SW 1271 (cell line): ENCODE measurements at places on chromosomes 13 and 19.

- no peak for DNase-seq
Observed at GRCh38 chr13:67967031-67967430, 736.9 kb upstream of the PCDH9 start.

DNA sequence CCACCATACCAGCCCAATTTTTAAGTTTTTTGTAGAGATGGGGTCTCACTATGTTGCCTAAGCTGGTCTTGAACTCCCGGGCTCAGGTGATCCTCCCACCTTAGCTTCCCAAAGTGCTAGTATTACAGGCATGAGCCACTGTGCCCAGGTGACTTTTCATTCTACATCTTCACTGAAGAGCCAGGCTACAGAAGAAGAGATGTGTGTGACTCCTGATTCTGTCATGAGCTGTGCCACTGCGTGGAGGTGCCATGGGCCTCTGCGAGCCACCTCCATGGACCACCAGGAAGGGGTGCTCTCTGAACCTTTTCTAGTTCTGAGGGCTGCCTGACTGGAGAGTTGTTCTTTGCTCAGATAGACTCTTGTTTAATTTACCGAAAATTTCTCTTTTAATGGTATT is 56.6 kb upstream of the RANBP3 start:
- DNase-seq = no peak

GRCh38 chr13:59643906-59644626 is 519.7 kb downstream of the DIAPH3 start:
- DNase-seq = no peak

DNA sequence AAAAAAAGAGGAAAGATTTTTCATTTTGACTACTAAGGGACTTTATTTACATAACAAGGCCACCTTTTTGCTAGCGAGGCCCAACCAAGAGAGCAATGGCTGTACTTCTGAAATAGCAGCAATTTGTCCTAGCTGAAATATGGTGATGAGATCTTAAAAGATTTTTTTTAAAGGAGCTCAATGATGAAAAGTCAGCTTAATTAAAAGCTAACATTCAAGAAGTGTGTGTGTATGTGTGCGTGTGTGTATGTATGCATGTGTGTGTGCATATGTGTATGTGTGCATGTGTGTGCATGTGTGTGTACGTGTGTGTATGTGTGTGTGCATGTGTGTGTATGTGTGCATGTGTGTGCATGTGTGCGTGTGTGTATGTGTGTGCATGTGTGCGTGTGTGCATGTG is 24.6 kb upstream of the TM9SF2 start:
- DNase-seq = no peak

GRCh38 chr13:98473135-98473787 is 103.6 kb downstream of the STK24 start:
- DNase-seq = no peak

DNA sequence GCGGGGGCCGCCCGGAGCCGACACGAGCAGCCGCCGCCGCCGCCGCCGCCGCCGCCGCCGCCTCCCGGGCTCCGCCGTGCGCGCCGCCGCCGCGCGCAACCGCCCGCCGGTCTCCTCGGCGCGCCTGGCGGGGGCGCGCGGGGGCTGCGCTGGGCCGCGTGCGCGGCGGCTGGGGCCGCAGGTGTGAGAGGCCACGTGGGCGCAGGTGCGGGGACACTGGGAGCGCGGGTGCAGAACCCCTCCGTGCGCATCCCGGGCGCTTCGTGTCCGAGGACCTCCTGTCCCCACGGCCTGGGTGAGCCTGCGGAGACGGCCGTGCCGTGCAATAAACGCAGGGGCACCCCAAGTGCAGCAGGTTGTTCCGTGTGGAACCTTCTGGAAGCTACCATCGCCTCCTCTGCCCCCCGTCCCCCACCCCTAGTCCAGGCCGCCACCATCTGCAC is at the start of gene LINGO3:
Gene LINGO3, minus strand, starts transcription at position 41 of the 443 bp plus-strand sequence. CDS start 16,378 bp downstream, outside the sequence.
- DNase-seq = no peak

DNA sequence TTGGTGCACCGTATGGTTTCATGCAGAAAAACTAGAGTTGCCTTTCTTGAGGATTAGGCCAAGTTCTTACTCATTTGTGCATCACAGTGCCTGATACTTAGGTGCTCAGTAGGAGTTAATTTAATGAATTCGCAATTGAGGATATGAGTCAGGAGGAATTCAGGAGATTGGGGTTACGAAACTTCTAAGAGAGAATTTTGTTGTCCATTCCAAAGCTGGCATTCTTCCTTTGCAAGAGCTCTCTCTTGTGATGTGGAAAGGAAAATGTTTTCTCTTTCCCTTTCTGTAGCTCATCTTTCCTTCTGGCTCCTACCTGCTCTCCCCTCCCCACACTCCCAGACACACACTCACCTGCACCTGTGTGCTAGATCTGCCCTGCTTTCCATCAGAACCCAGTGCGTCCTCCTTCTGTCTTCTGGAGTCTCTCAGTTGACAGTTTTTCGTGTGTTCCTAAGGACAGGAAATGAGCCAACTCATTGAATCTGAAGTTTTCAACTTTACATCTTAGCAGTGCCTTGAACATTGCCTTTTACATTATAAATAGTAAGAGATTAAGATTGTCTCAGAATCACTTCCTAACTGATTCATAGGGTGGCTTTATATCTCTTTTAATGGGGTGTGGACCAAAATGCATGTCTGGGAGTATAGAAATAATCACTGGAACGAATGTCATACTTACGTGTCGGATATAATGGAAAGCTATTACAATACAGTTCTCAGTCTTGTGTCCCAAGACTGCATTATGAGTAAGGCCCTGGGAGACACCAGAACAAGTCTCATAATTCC is 19.7 kb upstream of the ERCC5 start:
- DNase-seq = peak; percentile 75

DNA sequence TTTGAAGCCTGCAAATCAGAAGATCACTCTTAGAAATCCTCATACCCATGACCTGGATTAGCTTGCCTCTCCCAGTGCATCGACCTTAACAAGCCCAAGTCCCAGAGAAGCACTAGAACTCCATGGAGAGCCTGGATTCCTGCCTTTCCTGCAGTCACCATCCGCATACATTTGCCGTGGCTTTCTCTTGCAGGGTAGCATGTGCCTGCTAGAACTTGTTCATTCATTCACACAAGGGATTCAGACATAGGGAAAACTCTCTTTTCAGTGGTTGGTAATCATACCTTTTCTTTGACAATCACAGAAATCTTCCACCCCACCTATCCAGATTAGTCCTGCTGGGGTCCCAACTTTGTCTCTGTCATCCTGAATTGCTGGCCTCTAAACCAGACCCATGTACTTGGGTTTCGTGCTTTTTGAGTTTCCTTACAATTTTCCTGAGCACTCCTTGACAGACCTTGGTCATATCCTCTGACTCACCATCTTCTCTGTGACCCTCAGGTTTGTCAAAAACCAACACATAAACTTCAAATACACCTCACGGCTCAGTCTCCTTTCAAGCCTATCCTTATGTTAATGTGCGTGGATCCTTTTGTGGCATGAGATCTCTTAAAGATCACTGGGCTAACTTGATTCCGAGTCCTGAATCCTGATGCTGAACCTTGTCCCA is 355.0 kb downstream of the MYO16 start:
- DNase-seq = no peak

- DNase-seq = no peak
Observed at GRCh38 chr13:26786651-26787295, 26.2 kb upstream of the GPR12 start.

DNA sequence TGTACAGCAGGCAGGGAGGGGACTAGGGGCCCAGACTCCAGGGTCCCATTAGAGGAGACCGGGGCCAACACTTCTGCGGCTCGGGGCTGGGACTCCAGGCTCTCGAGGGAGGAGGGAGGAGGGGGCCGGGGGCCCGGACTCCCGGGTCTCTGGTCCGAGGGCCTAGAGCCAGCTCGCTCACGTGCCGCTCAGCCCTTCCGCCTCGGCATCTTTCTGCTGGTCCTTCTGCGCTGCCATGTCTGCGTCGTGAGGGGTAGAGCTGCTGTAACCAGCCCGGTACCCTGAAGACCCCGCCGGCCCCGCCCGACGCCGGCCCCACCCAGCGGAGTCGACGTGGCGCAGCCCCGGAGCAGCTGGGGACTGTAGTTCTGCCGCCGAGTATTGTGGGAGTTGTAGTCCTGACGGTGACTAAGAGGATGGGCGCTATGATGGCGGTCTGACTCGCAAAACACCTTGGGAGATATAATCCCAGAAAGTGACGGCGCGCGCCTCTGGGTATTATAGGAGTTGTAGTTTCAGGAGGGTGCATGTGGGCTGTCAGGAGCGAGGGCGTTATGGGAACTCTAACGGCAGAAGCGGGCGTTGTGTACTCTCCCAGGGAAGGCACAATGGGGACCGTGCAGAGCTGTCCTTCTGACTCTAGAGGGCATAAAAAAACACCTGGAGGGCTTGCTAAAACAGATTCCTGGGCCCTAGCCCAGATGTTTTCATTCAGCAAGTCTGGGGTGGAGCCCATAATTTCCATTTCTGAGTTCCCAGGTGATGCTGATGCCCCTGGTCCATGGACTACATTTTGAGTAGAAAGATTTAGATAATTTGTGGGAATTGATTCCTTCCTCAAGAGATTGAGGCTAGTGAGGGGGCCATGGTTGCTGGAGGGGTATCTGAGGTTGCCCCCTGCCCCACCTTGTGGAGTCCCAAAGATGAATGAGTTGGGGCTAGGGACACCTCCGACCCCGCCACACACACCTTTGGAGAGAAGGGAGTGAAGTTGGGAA is at the start of gene RABAC1:
Gene RABAC1, minus strand, starts transcription at position 266 of the 998 bp plus-strand sequence. Its CDS starts 29 bp downstream, at position 237.
- DNase-seq = peak; percentile 64

DNA sequence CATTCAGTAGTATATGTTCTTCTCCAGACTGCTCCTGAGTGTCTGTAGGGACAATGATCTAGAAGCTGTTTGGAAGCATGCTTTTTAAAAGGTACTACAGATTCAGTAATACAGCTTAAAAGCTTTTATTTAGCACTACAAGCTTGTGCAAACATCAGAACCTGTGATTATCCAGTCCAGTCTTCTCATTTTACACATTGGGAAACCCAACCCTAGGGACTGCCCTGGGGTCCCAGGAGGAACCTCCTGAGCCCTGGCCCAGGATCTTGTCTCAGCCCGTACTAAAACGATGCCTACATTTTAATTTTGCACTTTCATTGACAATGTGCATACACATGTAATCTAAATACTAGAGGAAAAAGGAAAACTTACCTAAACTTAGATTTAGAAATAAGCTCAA is 12.5 kb downstream of the DOCK9 start:
- no peak for DNase-seq

DNA sequence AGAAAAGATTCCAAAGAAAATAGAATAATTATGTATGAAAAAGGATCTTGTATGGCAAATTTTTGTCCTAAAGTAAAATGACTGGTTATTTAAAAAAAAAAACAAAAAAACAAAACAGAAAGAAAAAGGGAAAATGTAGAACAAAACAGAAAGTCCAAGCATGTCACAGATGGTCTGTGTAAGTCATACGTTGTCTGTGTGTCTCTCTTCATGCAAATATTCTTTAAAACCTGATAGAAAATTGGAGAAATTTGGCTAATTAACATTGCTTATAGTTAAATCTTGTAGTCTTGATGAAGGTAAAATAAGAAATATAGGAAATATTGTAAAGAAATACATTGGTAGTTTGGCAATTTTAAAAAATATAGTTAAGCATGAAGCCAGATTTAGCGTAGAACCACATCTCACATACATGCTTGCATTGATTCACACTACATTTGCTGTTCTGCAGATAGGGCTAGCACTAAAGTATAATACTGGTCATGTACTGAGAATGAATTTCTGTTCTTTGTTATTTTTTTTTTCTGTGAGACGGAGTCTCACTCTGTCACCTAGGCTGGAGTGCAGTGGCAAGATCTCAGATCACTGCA is 58.4 kb downstream of the SPRYD7 start:
- no peak for DNase-seq

GRCh38 chr19:4378886-4379285 is 21.5 kb downstream of the SH3GL1 start:
- DNase-seq = no peak

GRCh38 chr13:34127523-34127922 is 309.6 kb downstream of the RFC3 start:
- DNase-seq = no peak

DNA sequence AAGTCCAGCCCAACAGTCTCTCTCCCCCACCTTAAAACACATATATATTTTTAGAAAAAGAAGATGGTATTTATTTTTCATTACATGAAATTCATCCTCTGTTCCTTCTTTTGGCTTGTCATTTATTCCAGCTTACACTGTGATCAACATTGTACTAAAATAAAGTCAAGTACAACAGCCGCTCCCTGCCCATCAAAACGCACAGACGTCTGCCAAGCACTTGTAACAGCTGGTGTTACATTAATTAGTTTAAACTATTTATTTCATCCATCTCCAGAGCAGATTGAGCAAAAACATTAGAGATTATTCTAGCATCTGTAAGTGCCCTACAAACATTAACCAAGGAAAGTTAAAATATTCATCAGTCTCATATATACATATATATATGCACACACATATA is 350.5 kb downstream of the DACH1 start:
- DNase-seq = no peak

DNA sequence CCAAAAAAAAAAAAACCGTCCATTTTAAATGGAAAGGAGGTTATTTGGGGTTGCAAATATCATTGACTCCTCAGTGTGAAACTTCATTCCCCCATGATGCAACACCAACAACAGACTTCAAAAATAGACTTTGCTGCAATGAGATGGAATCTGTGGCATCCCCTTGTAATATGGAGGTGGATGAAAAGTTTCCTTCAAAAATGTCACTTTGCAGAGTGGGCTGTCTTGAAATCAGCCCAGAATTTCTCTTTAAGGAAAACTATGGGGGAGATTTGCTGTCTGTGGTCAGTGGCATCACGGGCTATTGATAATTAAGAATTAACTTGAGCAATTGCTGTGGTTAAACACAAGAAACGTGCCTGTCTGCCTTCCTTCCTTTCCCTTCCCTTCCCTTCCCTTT is 1.5 kb downstream of the GPR18 start:
- DNase-seq = no peak

DNA sequence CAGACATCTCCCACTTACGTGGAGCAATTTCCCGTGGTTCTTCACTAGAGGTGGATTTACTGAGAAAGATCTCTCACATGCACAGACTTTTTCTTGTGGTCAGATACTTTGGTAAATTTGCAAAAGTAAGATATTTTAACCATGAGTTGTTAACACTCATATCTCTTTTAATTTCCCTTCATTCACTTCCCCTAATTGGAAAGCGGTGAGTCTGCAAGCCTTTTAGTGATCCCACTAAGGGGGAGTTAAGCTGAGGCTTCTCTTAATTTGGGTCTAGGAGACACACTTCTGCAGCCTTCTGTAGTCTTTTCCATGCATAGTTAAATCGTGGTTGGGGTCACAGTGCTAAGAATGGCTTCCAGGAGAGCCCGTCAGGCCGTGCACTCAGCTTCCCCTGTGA is 30.7 kb upstream of the SERPINE3 start:
- DNase-seq = no peak

DNA sequence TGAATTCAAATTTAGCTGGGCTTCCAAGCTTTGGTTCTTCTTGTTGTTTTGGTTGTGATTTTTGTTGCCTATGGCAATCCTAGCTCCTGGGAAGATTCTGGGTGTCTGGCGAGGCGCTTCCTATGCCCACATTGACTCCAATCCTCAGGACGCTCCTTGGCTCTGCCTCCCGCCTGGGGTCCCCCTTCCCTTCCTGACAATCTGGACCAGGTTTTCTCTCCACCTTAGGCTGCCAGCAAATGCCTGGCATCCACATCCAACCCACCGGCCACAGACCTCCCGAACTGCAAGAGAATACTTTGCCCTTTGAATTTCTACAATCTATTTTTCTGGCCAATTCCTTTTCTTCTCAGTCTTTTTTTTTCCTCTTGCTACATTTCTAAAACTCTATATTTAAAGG is 186.9 kb upstream of the UBL3 start:
- DNase-seq = no peak

GRCh38 chr13:100835695-100836094 is 161.1 kb upstream of the TMTC4 start:
- DNase-seq = no peak
